Activated T-cell treated with anti-CD3 and anti-CD28 coated beads, Interleukin-2, amount 50 U/mL, for 48 hours (primary cell): ENCODE measurements at places on chromosomes 4 and X.

GRCh38 chr4:118282692-118283091 lies 70.1 kb downstream of the PRSS12 start:
- peak; percentile 33 for DNase-seq

GRCh38 chrX:9342561-9343051 lies 122.3 kb upstream of the TBL1X start:
- peak; percentile 64 for DNase-seq

GRCh38 chr4:146637621-146638332 lies 916 bp upstream of the POU4F2 start:
- no peak for DNase-seq

DNA sequence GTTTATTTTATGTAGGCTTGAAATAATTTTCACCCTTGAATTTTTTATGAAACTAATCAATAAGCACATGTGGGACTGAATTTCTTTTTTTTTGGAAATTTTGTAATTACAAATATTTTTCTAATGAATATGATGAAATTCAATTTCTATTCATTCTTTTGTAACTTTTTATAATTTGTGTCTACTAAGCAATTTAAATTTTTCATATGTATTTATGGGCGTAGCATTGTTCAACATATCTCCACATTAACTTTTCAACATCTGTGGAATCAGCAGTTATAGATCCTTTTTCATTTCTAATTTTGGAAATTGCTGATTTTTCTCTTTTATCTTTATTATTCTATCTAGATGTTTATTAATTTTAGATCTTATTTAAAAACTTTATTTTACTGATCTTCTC lies 1320.3 kb downstream of the C4orf33 start:
- no peak for DNase-seq

GRCh38 chrX:440636-441035 lies 53.9 kb upstream of the PPP2R3B start:
- DNase-seq = no peak
